ENCODE measurements at places on chromosomes 1 and 21.

GRCh38 chr1:110638556-110638955 is 32.4 kb upstream of the KCNA2 start:
- DNase-seq: no peak

- no peak for DNase-seq
Measured at GRCh38 chr21:38188037-38188436, 68.8 kb upstream of the KCNJ15 start.

- no peak for DNase-seq
Measured at GRCh38 chr21:34704119-34704518, 35.3 kb downstream of the CLIC6 start.

DNA sequence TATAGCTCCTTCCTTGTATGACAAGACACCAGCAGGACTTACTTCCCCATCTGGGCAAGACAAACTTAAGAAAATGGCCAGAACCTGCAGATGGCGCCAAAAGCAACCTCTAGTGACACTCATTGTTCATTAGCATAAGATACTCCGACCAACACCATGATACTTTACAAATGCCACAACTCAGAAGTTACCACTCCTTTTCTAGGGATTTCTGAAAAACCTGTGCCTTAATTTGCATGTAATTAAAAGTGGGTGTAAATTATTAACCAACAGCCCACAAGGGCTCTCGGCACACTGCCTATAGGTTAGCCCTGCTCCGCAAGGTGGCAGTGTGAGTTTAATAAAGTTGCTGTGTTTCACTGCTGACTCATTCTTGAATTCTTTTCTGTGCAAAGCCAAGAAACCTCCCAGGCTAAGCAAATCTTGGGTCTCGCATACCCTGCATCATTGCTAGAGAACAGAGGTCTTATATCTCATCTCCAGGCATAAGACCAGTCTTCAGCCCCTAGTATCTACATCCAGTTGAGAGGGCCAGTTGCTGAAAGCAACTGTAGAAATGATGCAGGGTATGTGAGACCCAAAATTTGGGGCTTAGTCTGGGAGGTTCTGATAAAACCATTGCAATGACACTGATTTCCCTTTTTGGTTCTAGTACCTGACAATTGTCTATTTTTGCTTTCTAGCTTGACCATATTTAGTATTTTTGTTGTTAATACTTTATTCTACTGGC is 86.4 kb downstream of the FAF1 start:
- peak; percentile 62 for DNase-seq

GRCh38 chr1:212664409-212665199 is 35.0 kb downstream of the BATF3 start:
- DNase-seq: no peak

- no peak for DNase-seq
Measured at GRCh38 chr1:233629305-233629935, 15.5 kb downstream of the KCNK1 start.

DNA sequence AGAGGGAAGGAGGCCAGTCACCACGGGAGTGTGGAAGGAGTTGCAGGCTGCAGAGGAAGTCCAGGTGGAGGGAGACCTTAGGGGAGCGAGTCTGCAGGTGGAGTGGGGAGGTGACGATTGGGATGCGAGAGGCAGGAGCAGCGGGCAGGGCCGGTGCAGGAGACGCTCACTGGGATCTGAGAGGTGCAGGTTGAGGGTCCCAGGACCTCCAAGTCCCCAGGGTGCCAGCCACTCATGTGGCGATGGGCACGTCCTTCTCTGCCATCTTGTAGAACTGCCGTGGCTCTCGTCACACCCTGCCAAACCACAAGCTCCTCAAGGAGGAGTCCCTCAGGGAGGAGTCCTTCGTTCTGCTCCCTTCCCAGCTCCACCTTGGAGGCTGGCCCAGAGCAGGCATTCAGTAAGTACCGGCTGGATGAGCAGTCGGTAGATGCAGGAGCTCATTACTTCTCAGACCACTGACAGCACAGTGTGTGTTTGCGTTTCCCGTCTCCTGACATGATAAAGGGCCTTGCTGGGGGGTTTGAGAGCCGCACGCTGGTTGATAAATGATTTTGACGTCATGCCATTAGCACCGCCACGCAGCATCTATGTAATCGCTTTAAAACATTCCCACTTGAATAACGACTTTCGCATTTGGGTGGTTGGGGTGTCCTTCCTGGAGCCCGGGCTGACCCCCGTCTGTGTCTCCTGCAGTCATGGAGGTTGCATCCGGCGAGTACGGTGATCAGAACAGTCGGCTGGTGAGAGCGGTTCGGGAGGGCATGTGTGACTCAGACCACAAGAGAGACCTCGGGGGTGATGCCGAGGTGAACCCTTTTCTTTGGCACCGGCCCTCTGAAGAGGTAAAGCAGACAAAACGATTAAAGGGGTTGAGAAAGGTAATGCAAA is 27.8 kb downstream of the TFF3 start:
- DNase-seq: no peak

- DNase-seq: no peak
Measured at GRCh38 chr21:39020751-39021477, 162.3 kb downstream of the PSMG1 start.

GRCh38 chr1:47618222-47618720 is 180.4 kb downstream of the FOXD2 start:
- no peak for DNase-seq

- no peak for DNase-seq
Measured at GRCh38 chr1:69569175-69569541, 1.4 kb downstream of the LRRC7 start.

DNA sequence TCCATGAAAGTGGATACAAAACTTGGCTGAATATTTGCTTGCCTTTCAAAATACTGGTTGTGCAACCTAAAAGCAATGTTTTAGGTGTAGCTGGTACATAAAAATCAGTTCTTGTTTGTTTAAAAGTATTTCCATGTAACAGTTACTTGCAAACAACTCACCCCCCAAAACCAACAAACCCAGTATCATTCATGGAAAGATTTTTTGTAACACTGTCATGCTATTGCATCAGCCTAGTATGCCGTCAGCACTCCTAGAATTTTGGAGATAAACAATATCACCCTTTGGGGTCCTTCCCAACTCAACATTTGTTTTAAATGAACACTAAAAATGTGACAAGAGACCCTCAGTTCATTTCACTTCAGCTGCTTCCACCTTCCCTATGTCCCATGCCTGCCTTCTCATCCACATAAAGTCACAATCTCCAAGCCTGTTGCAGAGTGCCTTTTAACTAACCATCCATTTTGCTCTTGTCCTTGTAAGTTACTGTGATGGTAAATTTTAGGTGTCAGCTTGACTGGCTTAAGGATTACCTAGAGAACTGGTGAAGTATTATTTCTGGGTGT is 425.3 kb downstream of the DUSP10 start:
- no peak for DNase-seq

DNA sequence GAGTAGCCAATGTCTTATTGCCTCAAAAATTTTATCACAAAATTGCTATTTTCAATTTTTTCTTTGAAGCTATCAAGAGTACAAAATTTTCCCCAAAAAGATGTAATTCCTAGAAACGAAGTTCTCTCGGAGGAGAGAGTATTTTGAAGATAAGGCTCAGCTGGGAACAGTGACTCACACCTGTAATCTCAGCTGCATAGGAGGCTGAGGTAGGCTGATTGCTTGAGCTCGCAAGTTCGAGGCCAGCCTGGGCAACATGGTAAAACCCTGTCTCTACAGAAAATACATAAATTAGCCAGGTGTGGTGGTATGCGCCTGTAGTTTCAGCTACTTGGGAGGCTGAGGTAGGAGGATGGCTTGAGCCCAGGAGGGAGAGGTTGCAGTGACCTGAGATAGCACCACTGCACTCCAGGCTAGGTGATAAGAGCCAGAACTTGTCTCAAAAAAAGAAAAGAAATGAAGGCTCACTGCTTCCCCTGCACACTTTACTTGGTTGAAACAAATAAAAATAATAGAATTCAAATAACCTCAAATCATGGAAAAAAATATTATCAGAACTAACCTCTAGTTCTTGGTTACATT is 22.2 kb downstream of the TUT4 start:
- no peak for DNase-seq

DNA sequence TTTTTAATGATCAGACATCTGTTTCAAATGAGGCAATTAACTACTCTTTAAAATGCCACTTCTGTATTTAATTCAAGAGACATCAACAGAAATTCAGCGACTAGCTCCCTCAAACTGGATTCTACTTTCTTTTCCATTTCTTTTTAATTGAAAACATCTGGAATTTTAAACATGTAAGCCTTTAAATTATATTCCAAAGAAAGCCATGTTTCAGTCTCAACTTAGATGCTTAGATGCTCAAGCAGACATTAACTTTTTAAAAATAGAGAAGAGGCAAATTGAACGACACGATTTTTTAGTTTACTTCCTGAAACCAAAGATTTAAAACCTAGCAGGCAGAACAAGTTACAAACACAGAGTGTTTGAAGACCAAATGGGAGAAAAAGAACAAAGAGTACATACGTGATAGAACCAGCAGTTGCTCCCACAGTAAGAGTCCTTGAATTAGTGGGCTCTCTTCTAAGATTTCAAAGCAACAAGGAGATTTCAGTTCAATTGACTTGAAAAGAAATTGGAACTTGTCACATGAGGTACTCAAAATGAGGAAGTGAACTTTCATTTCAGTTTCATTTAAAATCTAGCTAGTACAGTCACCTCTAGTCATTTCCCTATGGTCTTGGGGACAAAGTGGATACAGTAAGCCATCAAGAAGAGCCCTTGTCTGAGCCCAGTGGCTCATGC is at the start of gene CTSS:
TSS of gene CTSS (minus strand) at position 483 of the 681 bp plus-strand sequence. CDS start 1,015 bp downstream, outside the sequence.
- DNase-seq: no peak

DNA sequence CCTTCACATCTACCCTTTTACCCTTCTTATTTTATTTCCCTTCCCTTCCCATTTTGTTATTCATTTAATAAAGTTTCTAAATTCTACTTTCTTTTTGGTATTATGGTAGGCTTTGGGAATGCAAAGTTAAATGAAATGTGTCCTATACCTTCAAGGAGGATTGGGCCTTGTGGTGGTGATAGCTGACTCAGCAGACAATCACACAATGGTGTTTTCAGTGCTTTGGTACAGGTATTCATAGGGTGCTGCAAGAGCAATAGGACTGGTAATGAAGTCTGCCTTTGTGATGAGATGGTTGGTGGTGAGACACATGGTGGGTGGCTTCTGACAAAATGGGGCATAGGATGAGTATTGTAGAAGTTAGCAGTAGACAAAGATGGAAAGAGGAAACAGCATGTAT is 21.9 kb upstream of the SPAG17 start:
- DNase-seq: no peak

DNA sequence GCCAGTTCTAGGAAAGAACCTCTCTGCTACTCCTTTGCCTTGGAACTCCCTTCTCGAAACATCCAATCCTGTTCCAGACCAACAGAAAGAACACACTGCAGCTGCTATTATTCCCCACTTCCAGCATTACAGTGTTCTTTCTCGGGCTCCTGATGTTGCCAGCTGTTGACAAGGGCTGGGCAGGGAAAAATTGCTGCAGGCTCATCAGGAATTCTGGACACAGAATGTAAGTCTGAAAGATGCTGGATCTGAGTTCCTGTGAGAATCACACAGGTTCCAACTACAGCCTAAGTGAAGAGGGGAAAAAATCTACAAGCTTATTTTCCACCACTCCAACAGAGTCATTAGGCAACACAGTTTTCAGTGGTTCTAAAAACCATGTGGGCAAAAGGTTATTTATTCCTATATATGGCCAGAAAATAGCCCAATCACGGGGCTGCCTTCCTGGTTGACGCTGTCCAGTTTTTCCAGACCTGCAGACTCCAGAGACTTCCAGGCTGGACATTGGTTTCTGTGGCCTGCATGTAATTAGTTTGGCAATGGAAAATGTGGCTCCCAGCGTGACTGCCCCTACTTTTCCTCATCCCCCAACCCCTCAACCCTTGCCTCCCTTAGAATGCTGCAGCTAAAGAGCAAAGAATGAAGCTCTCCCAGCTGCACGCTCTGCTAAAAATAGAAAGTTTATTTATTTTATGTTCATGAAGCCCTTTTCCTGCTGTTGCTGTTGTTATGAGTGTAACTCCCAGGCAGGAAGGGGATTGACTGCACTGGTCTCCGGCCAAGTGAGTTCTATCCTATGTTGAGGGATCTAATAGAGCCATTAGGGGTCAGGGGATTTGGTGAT is 8.3 kb upstream of the KIAA0040 start:
- DNase-seq: no peak

DNA sequence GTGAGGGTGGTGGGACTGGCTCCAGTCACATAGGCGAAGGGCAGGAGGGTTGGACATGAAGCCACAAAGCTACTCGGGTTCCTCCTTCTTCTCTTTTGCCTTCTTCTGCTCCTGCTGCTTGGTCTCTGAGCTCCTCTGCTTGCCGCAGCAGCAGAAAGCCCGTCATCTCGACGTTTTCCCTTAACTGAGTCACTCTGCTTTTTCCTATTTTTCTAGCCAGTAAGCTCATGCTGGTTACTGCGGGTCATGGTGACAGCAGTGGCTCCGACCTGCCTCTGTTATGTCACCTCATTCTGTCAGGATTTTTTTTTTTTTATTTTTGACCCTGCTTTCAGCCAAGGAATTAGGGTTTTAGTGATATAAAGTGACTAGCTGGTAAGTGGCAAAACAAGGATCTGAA is 2.6 kb upstream of the FMOD start:
- DNase-seq: no peak

DNA sequence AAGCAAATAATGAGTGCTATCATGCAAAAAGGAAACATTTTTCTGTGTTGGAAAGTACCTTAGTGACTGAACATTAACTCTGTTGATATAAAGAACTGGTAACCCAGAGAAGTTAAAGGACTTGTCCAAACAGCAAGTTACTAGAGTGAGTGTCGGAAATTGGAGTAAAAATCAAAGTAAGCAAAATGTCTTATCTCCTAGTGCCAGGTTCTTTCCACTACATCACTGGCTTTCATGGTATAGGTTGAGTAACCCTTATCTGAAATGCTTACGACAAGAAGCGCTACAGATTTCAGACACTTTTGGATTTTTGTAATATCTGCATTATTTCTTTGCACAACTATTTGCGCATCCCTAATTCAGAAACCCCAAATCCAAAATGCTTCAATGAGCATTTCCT is 16.4 kb upstream of the RABIF start:
- DNase-seq: no peak

All from activated gamma-delta T cell treated with Interleukin-2 at 50 U/mL for 16 hours (primary cell).